ENCODE measurements at places on chromosomes 13 and 19.

DNA sequence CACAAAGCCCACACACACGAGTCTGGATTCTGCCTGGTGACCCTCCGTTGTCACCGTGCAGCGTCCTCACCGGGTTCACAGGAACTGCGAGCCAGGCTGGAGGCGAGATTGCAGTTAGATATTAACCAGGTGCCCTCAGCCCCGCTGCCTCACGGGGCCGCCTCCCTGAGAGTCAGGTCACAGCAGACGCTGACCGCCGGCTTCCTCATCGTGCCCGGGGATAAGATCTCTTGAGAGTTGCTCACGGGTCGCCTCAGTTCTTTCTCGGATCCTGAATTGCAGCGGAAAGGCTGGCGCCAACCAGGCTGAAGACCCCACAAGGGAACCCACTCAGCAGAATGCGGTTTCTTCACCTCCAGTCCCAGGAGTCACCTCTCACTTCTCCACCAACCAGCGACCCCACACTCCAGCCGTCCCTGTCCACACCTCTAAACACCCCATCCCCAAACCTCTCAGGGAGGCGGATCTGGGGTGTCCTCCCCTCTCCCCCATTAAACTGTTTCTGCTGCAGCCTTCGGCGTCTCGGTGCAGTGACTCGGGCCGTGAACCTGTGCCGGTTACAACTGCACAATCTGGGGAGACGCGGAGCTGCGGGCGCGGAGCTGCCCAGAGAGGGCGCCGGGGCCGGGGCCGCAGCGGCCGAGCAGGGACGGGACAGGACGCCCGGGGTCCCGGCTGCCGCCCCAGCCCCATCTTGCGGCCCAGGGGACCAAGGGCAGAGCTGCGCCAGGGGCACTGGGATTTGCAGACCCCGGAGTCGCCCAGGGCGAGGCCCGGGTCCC is 591 bp downstream of the ZNF823 start:
- peak; percentile 17 for DNase-seq

GRCh38 chr13:37381502-37381901 is 217.1 kb downstream of the POSTN start:
- no peak for DNase-seq

- DNase-seq = peak; percentile 79
Observed at GRCh38 chr13:92896842-92897241, 329.8 kb upstream of the GPC6 start.

- DNase-seq = no peak
Observed at GRCh38 chr19:5492635-5493409, 37.6 kb downstream of the ZNRF4 start.

GRCh38 chr13:35479038-35479492 is 2.6 kb upstream of the MAB21L1 start:
- DNase-seq = no peak

DNA sequence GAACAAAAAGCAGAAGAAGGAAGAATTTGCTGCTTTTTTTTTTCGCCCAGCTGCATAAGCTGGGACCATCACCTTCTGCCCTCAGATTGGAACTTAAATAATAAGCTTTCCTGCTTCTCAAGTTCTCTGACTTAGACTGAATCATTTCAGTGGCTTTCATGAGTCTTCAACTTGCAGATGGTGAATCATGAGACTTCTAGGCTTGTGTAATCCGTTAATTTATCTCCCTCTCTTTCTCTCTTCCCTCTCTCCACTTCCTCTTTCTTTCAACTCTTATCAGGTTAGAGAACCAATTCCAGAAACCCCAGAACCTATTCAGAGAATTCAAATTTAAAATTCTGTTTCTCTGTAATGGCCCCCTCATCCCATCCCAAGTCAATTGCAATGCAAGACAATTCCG is 1153.7 kb downstream of the PCDH9 start:
- DNase-seq = no peak

GRCh38 chr19:33193865-33194362 is at the start of gene LRP3:
LRP3 (plus strand) TSS chr19:33194330; CDS start chr19:33194786, 456 bp downstream.
- DNase-seq = peak; percentile 87

- DNase-seq = no peak
Observed at GRCh38 chr13:104314926-104315535, 1248.8 kb upstream of the SLC10A2 start.

- no peak for DNase-seq
Observed at GRCh38 chr19:3397266-3398022, 31.1 kb downstream of the NFIC start.

GRCh38 chr13:30017880-30018279 is 167.5 kb upstream of the UBL3 start:
- no peak for DNase-seq

GRCh38 chr19:49718991-49719390 is 28.1 kb downstream of the CPT1C start:
- no peak for DNase-seq

DNA sequence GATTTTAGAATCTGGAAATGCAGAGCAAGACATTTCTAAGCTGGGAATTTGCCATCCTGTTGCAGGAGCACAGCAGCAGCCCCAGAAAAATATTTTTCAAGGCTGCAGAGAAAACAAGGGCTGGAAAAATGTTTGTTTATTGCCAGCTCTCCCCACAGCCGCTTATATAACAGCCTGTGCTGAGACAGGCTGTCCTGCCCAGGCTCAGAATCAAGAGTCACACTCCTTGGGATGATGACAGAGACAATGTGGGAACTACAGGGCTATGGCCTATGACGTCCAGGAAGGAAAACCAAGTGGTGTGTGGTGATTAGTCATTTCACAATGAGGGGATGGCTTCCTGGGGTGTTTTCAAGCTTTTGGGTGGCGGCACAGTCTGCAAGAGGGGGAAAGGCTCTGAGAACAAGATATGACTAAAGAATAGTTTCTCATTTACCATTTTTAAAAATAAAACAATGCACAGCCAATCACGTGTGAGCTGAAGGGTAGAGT is 136.3 kb upstream of the SERP2 start:
- no peak for DNase-seq

DNA sequence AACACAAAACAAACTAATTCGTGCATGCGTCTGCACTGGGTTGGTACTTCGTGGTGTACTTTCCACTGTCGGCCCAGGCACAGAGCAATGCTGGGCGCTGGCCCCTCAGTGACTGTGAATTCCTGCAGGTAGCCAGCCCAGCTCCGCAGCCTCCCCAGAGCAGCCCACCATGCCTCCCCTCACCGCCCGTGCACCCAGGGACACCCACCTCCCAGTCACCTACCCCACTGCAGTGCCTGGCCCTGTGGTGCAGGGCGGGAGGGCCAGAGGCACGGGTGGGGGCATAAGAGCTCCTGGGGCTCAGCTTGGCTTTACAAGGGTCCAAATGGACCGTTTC is 93.1 kb upstream of the ZNF507 start:
- DNase-seq = no peak

GRCh38 chr13:43356567-43356966 is 333.2 kb downstream of the DNAJC15 start:
- no peak for DNase-seq

DNA sequence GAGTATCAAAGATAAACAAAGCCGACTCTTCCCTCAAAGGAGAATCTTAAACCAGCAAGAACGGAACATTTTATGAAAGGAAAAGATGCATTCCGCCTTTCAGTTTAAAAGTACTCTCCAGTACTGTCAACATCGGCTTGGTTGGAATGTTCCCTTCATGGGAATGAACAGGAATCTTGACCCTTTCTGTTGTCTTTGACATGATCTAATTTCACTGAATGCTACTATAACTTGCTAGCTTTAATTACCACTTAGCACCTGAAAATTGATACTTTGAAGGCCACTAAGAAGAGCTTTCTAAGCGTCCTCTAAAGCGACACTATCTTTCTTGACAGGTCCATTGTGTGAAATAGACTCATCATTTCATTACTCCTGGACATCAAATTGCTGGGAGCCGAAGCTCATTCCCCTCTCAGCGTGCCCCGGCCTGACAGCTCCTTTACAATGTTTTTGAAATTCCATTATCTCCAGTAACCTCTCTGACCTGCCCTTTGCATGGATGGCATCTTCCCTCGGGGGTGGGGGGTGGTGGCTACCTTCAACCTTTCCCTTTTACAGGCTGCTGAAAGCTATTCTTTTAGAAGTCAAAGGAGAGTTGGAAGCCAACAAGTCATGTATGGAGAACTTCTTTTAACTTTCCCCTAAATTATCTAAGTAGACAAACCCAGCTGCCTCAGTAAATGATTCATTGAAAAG is 67.9 kb downstream of the EFNB2 start:
- no peak for DNase-seq

DNA sequence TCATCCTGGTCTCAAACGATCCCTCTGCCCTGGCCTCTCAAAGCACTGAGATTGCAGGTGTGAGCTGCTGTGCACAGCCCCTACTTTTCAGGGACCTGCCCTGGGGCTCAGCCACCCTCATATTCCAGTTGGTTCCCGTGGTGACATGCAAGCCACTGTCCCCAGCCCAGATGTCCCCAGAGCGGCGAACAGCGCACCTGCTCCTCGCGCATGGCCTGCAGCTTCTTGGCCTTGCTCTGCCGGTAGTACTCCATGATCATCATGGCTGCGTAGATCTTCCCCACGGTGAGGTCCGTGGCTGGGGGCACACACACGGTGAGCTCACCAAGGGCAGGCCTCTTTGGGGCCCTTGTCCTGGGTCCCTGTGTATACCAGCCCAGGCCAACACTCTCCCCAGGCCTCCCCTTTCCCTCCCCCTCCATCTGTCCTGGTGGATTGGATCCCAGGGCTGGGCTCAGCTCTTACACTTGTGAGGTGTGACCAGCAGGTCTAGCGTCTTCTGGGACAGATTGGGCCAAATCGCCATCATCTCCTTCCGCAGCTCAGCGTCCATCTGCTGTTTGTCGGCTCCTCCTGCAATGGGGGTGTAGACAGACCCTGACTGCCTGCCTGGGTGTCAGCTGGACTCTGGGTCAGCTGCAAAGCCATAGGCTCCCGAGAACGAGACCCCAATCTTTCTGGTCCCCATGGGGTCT is 64.0 kb downstream of the IER2 start:
- no peak for DNase-seq

- peak; percentile 29 for DNase-seq
Observed at GRCh38 chr13:102045731-102046130, 356.1 kb downstream of the FGF14 start.

DNA sequence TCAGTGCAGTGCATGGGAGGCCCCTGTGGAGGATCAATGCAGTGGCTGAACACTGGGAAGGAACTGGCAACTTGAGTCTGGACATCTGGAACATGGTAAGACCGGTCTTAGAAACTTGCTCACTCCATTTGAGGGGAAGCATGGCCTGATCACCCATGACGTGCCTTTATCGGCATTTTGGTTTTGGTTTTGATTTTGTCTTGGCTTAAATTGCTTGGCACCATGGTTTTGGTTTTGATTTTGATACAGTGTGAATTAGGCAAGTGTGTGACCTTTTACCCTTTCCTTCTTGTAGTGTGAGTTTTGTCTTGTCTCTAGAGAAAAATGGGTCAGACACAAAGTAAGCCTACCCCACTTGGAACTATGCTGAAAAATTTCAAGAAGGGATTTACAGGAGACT is 77.3 kb downstream of the ZNF486 start:
- no peak for DNase-seq

GRCh38 chr13:113183450-113184129 is 24.9 kb downstream of the PCID2 start:
- no peak for DNase-seq

GRCh38 chr13:47478985-47479384 is 522.1 kb downstream of the SUCLA2 start:
- DNase-seq = peak; percentile 20

DNA sequence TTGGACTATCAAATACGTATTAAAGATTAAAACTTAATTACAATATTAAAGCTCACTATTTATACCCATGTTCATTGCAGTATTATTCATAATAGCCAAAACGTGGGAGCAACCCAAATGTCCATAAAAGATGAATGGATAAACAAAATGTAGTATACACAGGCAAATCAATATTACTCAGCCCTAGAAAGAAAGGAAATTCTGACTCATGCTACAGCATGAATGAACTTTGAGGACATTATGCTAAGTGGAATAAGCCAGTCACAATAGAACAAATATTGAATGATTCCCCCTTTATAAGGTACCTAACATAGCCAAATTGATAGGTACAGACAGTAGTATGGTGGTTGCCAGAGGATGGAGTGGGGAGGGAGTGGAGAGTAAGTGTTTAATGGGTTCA is 457.3 kb downstream of the FGF14 start:
- DNase-seq = no peak

DNA sequence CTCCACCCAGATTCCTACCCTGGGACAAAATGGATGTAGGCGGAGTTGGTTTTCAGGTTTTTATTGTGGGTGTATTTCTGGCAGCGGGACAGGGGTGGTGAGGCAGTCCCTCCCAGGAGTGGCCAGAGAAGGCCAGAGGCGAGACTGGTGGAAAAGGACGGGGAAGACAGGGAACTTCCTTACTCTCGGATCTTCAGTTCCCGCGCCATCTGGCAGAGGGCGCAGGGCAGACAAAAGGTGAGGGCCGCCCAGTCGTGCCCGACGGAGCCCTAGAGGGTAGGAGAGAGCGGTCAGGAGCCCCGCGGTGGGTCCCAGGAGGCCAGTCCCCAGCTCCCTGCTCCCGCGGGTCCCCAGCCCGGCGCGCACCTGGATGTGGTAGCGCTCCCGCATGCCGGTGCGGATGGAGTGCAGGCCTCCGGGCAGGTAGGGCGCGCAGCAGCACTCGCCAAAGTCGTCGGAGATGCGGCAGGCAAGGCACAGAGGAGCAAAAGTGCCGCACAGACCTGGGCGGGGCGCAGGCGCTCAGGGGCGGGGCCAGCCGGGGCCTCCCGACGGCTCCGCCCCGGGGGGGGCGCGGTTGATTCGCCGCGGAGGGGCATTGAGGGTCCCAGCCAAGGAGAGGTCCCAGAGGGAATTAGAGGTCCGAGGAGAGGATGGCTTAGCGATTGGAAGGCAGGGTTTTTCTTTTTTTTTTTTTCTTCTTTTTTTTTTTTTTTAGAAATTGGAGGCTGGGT is 3.0 kb downstream of the CNFN start:
- no peak for DNase-seq

- no peak for DNase-seq
Observed at GRCh38 chr19:31498781-31499180, 149.5 kb upstream of the TSHZ3 start.

- no peak for DNase-seq
Observed at GRCh38 chr19:46022431-46023310, at the start of gene PGLYRP1. PGLYRP1 (minus strand) TSS chr19:46023053; CDS start chr19:46023021, 32 bp downstream.

- DNase-seq = no peak
Observed at GRCh38 chr13:90485436-90485835, 862.1 kb upstream of the MIR17HG start.

- DNase-seq = no peak
Observed at GRCh38 chr19:42480335-42481095, 37.8 kb upstream of the CXCL17 start.

DNA sequence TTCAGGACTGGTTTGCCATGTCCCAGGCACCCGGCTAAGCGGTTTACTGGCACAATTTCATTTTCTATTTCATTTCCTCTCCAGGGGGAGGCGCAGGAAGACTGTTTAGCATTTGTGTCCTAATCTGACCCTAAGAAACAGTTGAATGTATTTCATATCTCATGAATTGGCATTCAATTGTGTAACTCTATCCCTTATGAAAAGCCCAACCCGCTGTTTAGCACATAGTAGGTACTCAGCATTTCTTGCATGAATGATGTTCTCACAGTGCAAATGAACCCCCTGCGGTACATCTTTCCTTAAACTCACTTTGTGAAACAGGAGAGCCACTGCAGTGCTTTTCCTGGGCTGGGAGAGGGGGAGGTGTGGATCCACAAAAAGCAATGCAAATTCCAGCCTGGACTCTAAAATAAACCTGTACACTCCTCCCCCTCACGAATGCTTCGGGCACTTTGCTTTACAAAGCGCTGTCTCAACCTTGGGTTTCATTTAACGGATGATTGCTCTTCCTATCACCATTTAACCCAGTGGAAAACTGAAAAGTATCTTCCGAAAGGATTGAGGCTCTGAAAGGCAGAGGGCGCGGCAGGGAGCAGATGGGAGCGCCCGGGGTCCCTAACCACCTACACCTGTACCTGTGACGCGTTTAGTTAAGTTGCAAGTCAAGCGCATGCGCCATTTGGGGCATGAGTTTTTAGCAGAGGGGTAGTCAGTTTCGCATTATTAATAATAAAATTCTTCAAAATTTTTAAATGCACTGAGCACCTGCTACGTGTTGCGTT is 1.2 kb upstream of the EEF2 start:
- DNase-seq = peak; percentile 50

Measured in spinal cord (tissue), 10 donors.